NCI-H1436 treated with DMSO at 0.1 percent for 48 hours (cell line): ENCODE measurements at places on chromosomes 5 and 9.

DNA sequence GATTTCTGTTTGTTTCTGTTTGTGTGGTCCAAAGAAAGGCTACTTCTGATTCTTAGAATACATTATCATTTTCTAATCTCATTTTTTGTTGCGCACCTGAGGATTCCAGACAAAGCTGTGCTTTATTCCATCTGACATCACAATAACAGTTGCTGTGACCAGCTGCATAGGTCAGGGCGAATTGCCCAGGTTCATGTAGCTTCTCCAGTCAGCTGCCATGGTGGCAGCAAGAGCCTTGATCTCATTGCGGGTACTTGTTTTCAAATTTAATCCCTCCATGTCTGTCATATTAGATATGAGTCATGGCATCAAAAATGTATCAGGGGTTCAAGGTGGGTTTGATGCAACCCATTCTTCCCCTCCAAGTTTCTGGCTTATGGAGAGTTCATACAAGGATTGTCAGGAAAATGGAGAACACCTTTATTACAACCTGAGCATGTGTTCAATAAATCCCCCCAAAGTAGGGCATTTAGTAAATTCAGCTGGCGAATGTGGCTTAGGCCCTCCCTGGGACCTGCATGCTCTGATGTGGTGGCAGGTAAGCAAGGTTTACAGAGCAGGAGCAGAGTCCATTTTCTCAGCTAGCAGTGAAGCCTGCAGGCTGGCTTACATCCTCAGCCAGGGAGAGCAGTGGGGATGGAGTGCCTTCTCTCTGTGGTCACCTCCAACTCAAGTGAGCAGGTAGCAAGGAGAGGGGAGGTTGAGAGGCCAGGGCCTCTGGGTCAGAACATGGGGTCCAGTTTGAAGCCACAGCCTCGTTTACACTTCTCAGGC, 13.9 kb downstream of the CAVIN4 start:
- no peak for DNase-seq

GRCh38 chr9:97045300-97045699, 6.4 kb upstream of the CTSV start:
- no peak for DNase-seq

- no peak for DNase-seq
Measured at GRCh38 chr5:54820346-54821134, 164.9 kb downstream of the ESM1 start.

- no peak for DNase-seq
Measured at GRCh38 chr5:129506086-129506485, 46.0 kb downstream of the ADAMTS19 start.

DNA sequence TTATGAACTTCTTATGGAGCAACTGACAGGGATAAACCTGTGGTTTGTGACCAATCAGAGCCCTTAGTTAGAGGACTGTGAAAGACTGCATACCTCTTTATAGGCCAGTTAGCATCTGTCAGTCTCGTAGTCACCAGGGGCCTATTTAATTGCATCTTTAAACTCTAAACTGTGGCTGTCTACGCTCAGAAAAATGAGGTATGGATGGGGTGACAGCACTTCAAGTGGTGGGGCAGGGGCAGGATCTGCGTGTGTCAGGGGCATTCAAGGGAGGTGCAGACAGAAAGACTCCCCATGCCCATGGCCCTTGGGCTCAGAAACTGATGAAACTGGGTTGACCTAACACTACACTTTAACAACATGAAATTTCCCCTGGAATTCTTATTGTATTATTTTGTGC, 132.6 kb upstream of the TBCA start:
- no peak for DNase-seq

- no peak for DNase-seq
Measured at GRCh38 chr9:27053369-27054022, 48.0 kb upstream of the LRRC19 start.

DNA sequence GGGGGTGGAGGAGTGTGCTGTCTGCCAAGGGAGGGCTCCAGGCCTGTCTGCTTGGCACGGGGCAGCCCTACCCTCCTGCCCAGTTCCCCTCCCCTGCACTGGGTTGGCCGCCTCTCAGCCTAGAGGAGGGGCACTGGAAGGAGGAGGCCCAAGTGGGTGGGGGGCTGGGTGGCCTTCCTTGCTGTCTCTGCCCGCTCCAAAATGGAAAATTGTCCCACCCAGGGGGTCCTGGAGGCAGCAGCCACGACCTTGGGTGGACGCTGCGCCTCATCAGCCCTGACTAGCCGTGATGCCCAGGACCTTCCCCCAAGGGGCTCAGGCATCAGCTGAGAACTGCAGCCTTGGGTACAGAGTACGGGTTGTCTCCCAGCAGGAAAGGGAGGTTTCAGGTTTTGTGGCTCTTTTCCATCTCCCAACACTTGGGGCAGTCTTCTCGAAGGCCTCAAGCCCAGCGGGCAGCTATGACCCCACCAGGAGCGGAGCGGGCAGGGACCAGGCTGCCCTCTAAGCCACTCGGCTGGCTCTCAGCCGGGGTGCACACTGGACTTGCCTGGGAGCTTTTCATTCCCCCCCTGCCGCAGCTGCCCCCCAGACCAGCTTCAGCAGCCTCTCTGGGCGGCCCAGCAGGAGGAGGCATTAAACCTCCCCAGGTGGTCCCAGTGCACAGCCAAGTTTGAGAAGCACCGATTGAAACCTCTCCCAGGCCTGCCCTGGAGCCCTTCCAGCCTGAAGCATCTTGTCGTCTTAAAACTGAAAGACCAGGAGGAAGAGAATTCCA, 20.6 kb downstream of the NTNG2 start:
- no peak for DNase-seq

GRCh38 chr9:81245254-81245956, 443.9 kb downstream of the TLE1 start:
- DNase-seq: no peak

- no peak for DNase-seq
Measured at GRCh38 chr9:12968093-12968492, 193.3 kb downstream of the LURAP1L start.

DNA sequence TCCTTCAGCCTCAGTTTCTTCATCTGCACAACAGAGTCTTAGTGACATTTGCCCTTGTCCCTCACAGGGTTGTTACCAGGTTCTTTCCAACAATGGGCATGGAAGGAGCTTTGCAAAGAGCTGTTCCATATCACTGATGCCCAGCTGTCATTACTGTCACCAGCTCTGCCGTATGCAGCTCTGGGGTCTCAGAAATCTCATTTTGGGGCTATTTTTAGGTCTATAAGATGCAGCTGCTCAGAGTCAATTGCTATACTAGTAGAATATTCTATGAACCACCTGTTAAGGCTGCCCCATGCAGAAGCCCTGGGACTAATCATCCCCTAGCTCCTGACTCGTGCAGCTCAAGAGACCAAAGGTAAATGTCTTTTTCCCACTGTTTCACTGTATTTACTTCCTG, 105.1 kb upstream of the TNPO1 start:
- DNase-seq: no peak

GRCh38 chr5:100800562-100800961, 102.5 kb downstream of the ST8SIA4 start:
- no peak for DNase-seq

DNA sequence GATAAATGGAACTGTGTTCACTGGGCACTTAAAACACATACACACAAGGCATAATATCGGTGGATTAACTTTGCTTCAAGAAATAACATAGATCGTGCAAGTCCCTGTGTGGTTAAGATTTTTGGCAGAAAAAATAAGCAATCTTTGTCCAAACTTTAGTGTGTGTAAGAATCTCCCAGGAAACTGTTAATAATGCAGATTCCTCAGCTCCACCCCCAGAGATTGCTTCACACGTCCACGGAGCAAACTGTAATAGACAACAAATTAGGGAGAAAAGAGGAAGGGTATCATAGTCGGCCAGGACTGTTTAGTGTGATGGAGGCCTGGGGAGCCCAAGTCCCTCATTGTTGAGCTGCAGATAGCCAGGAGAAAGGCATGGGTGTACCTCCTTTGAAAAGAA, 84.8 kb downstream of the PJA2 start:
- DNase-seq: no peak

- DNase-seq: no peak
Measured at GRCh38 chr5:168299372-168299771, 7.9 kb downstream of the WWC1 start.

DNA sequence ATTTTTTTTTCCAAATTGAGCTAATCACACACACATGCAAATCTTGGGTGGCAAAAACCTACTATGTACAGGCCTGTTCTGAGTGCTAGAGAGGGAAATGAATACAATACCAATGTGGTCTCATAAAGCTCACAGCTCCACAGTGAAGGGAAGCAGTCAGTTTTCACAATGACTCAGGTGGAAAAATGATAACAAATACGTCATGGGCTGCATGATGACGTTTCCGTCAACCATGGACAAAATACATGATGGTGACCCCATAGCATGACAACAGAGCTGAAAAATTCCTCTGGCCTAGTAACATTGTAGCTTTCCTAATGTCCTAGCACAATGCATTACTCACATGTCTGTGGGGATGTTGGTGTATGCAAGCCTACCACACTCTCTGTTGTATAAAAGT, 252.5 kb downstream of the TRIM32 start:
- no peak for DNase-seq
